ENCODE measurements at places on chromosomes 2 and 18.
A peak's percentile ranks its signal among the peaks of the same experiment; 100 is the strongest.

GRCh38 chr2:127733816-127734537 is 32.7 kb downstream of the SFT2D3 start:
- no peak for DNase-seq

DNA sequence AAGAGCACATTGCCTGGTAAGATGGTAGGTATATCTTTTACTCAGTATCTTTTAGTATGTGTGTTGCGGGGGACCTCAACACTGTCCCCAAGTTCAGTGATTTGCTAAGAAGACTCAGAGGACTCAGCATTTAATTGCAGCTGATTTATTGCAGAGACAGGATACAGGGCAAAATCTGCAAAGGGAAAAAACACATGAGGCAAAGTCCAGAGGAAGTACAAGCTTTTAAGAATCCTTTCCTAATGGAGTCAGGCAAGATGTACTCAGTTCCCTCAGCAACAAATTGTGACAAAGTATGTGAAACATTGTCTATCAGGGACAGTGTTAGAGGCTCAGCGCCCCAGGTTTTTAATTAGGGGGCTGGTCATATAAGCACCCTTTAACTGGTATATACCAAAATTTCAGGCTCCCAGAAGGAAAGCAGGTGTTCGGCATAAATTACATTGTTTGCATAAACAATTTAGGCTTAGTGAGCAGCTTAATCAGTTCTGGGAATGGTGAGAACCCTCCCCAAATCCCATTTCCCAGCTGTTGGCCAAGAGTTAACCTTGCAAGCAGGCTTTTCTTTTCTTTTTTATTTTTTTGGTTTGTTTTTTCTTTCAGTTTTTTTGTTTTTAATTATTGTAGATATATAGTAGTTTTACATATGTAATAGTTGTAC is 41.7 kb downstream of the RAB3GAP1 start:
- no peak for DNase-seq

GRCh38 chr18:22800551-22800951 is 132.6 kb upstream of the RBBP8 start:
- DNase-seq, result no peak

- DNase-seq, result no peak
Observed at GRCh38 chr18:6279308-6279707, 135.4 kb downstream of the L3MBTL4 start.

DNA sequence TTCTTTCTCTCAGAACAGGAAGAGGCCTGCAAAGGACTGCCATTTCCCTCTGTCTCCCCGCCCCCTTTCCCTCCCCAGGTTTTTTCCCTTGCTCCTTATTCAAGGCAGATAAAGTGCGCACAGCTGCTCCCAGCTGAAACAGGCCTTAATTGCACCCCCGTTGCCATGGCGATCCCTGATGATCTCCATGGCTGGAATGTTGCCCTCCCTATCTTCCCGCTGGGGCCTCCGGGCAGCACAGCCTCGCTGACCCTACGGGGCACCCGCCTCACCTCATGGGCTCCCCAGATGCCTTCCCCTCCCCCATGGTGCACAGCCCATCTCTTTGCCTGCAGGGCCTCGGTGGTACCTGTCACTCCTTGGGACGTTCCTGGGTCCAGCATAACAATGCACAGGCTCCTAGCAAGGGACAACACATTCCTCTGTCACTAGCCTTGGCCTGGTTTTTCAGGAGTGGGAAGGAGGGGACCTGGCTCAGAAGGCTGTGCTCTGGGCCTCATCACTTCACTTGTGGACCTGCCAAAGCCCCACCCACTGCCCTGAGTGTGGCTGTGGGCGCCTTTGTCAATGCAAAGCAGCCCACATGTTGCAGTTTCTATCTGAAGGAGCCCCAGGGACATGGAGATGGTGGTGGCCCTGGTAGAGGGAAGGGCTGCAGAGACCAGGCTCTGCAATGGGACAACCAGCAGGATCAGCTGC is 115.0 kb downstream of the CELF4 start:
- DNase-seq, result peak; percentile 39

- no peak for DNase-seq
Observed at GRCh38 chr18:68569936-68570335, 145.0 kb downstream of the TMX3 start.

DNA sequence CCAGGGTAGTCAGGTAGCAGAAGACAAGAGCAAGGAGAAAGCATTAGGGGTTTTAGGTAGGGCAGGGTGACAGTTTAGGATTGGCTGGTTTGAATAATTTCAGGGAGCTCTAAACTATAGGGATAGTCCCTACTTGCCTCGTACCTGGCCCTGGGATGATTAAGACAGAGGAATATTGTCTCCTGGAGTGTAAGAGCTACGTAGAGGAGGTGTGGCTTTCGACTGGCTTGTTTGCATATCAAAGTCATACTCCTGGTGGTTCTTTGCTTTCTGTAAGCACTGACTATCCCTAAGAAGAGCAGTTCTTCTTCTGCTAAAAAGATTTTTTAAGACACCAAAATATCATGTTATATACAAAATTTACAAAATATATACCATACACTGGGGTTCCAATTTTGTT is 1867.4 kb downstream of the SUCLG1 start:
- DNase-seq, result no peak

DNA sequence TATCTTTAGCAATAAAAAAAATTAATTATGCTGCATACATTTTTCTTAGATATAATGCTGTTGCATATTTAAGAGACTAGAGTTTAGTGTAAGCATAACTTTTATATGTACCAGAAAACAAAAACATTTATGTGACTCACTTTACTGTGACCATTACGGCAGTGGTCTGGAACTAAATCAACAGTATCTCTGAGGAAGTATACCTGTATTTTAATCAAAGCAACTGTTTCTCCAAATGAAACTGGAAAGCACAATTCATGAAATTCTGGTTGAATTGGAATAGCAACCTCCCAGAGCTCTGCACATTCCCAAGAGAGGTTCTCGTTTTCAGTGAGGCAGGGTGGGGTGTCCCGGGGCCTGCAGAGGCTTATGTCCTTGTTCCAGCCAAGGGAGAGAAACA is 112.2 kb upstream of the TACR1 start:
- DNase-seq, result peak; percentile 24

DNA sequence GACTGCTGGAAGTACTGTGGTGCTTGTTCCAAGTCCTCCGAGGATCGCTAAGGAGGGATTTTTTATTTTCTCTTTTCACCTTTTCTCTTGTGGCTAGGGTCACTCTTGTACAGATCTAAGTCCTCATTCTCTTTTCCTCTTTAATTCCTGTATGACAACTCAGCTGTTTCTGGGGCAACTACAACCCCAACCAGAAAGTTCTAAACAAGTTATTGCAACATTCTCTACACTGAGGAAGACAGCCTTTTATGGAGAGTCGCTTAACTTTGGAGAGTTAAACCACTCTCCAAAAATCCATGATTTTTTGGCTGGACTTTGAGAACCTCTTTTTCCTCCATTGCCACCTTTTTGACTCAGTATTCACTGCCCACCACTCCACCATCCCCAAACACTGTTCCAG is 74.0 kb upstream of the SESTD1 start:
- DNase-seq, result no peak

GRCh38 chr2:7692657-7693161 is 775.5 kb downstream of the RNF144A start:
- DNase-seq, result no peak

GRCh38 chr2:237465515-237466148 is 21.4 kb upstream of the MLPH start:
- no peak for DNase-seq

GRCh38 chr2:193542762-193543161 is 1348.0 kb upstream of the TMEFF2 start:
- DNase-seq, result peak; percentile 70

- no peak for DNase-seq
Observed at GRCh38 chr2:237213315-237214022, 127.8 kb downstream of the COPS8 start.

DNA sequence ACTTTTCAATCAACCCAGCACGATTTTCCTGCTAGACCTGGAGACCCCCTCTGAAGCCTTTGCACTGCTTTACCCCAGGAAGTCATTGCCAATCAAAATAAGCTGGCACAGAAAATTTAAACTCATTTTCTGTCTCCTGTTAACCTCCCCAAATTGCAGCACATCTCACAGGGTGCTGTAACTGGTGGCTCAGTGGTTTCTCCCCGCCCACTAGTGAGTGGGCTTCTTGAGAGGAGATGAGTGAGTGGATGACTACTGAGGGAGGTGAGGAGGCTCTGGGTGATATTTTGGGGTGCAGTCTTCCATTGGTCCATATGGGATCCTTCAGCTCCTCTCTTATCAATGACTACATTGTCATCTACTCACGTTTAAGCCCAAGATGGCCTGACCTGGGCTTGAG is 239.8 kb upstream of the HS6ST1 start:
- DNase-seq, result no peak

GRCh38 chr2:175436076-175436475 is 254.6 kb upstream of the ATP5MC3 start:
- peak; percentile 21 for DNase-seq

DNA sequence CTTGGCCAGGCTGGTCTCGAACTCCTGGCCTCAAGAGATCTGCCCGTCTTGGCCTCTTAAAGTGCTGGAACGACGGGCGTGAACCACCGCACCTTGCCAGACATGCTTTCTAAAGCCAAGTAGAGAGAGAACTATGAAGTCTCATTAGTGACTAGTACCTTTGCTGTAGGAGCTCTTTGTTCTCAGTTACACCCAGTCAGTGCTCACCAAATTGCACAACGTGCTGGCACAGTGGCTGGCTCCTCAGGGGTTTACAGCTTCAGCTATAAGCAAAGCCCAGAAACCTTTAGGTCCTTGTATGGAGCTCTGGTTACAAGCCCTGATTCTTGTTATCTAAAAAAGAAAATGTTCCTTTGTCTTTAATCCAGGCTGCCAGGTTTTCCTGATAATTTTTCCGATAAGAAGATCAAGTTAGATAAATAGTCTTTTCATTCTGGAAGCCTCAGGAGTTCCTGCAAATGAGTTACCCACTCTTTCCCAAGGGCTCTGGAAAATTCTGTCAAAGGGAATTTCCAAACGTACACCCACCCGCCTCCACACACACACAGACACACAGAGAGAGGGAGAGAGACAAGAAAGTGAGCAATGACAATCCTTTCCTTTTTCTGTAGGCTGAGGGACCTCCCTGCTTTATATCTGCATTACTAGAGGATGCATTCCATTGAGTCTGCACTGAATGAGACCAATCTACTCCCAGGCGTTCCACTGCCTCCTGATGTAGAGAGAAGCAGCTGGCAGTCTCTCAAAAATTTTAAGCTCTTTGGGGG is 100.2 kb upstream of the CSRNP3 start:
- peak; percentile 17 for DNase-seq

- DNase-seq, result no peak
Observed at GRCh38 chr2:232588680-232589585, 38.4 kb downstream of the EIF4E2 start.

DNA sequence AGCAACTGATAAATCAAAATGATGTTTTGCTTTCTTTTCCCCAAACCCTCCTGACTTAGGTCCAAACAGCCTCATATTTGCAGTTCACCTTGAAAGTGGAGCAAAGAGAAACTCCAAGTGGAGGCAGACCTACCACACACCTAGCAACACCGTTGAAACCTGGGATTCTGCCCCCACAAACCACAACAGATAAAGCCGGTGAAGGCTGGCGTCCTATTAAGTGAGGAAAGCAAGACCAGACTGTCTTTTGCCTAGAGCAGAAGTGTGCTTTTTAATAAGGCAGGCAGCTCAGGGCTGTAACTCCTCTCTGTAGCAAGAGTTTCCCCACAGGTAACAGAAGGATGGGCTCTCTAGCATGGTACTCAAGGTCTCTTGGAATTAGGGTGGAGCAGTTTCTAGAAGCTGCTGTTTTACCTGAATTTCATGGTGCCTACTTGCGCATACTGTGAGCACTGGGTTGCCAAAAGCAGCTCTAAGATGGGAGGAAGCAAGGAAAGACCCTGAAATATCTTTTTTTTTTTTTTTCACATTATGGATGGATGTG is 336.9 kb downstream of the BCL11A start:
- DNase-seq, result no peak

GRCh38 chr2:200259577-200259957 is 46.9 kb upstream of the SPATS2L start:
- DNase-seq, result peak; percentile 87

GRCh38 chr2:3578987-3579386 is 3.9 kb downstream of the RPS7 start:
- no peak for DNase-seq

DNA sequence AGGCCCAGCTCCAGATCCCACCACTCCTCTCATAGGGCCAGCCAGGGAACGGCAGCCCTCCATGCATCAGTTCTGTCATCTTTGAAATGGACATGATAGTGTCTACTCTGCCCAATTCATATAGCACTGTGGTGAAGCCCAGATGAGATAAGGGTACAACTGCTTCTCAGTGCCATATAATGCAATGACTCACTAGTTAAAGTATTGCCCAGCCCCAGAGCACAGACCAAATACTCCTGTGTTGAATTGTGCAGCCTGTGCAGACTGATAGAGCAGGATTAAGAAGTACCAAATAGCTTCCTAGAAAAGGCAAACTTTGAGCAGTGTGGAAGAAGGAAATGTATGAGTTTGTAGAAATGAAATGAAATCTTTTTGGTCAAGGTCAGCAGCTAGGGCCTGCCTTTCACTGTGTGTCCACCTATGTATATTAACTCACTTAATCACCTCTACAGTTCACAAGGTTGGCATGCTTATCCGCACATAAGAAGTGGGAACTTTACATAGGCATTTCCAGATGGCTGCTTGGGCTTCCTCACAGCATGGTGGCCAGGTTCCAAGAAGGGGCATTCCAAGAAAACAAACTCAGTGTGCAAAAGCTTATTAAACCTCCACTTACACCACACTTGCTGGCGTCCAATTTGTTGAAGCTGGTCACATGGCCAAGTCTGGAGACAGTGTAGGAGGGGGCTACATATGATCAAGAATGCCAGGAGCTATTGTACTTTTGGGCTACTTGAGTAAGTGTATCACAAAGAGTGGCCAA is 102.8 kb upstream of the COPS8 start:
- DNase-seq, result no peak

DNA sequence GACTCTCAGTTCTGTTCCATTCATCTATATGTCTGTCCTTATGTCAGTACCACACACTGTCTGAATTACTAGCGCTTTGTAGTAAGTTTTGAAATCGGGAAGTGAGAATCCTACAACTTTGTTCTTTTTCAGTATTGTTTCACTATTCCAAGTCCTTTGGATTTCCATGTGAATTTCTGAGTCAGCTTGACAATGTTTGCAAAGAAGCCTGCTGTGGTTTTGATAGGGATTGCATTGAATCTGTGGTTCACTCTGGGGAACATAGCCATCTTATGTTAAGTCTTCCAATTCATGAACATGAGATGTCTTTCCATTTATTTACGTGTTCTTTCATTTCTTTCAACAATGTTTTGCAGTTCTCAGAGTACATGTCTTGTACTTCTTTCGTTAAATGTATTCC is 15.0 kb downstream of the SLC3A1 start:
- DNase-seq, result no peak

- peak; percentile 54 for DNase-seq
Observed at GRCh38 chr2:50535971-50536759, 495.8 kb downstream of the NRXN1 start.

DNA sequence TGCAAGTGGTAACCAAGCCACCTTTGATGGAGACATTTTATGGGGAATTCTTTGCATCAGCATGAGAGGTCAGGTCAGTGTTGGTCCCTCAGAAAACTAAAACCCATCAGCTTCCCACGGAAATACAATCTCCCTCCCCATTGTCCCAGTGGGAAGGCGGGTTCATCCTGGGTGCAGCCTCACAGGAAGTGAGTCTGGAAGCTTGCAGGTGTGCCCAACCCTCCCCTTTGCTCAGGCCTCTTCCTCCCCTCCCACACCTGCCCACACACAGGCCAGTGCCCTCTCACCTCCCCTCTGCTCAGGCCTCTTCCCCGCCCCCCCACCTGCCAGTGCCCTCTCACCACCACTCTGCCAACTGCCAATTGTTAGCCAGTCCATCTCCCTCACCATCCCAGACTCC is 166.8 kb upstream of the RAB6C start:
- DNase-seq, result no peak

GRCh38 chr2:200438846-200439245 is 71.0 kb downstream of the KCTD18 start:
- no peak for DNase-seq
